ENCODE measurements at places on chromosomes 16 and 17. TPM values are rescaled to one million over a fixed set of nuclear protein-coding genes. Genes with fewer than 3 reads are reported as not detected.

DNA sequence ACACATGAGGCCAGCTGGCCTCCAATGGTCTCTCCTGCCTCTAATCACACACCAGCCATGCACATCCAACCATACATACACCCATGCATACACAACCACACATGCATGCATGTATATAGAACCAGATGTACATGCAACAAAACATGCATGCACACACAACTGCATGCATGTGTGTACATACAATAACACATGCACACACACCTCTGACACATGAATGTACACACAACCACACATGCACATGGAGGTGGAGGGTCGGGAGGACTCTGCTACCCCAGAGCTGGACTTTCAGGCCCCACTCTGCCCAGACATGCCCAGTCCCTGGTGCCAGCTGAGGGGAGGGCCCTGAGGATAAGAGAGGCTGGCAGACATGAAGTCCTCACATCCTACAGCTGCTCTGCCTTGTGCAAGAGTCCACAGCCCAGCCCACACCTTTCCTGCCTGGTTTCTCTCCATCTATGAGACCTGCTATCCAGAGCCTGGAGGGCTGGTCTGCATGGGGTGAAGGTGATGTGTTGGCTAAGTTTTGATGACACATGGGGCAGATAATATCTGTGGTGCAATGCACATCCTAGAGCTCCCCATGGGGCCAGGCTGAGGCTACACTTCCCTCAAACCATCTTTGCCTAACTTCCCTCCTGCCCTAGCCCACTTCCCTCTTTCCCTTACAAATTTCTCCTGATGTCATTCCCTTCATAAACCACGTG is 50.9 kb upstream of the SDK2 start:
- H3K4me3 ChIP-seq, result no peak overlapping the region
- peak; percentile 51 for DNase-seq
- H3K27me3 ChIP-seq, result peaks cover 17% of the 10 kb centered on the region
- H3K4me1 ChIP-seq, result no peaks in the 10 kb centered on the region
- H3K36me3 ChIP-seq, result no peaks in the 10 kb centered on the region

DNA sequence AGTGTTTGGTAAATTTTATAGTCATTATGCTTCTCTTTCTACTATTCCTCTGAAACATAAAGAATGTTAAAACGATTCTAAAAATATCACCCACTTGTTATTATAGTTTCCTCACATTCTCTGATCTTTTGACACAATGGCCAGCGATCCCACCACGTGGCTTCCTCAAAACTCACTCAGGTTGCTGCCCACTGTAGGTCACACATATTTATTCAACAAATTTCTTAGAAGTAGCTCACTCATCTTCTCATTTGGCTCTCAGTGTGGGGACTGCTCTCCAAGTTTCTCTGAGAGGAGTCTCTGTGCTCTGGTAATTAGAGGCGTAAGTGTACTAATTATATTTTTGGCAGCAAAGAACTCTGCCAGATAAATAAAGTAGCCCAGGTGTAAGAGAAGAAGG is 465.4 kb downstream of the CDH11 start:
- DNase-seq, result no peak
- no peaks in the 10 kb centered on the region for H3K27me3 ChIP-seq
- peaks cover 2% of the 10 kb centered on the region for H3K36me3 ChIP-seq
- no peak overlapping the region for H3K4me3 ChIP-seq
- peak overlapping the region; percentile 58 for H3K27ac ChIP-seq
- H3K4me1 ChIP-seq, result peaks cover 38% of the 10 kb centered on the region

- no peaks in the 10 kb centered on the region for H3K36me3 ChIP-seq
- no peak overlapping the region for H3K27ac ChIP-seq
- peaks cover 14% of the 10 kb centered on the region for H3K4me1 ChIP-seq
- peak; percentile 89 for DNase-seq
- H3K4me3 ChIP-seq, result no peak overlapping the region
- peaks cover 43% of the 10 kb centered on the region for H3K27me3 ChIP-seq
Observed at GRCh38 chr17:30236766-30237165, 1.3 kb upstream of the SLC6A4 start.

GRCh38 chr17:65987988-65988387 is 203.9 kb downstream of the CEP112 start:
- peaks cover 4% of the 10 kb centered on the region for H3K4me1 ChIP-seq
- H3K27ac ChIP-seq, result no peak overlapping the region
- no peaks in the 10 kb centered on the region for H3K27me3 ChIP-seq
- no peak for DNase-seq

- H3K36me3 ChIP-seq, result no peaks in the 10 kb centered on the region
- no peak overlapping the region for H3K27ac ChIP-seq
- no peak for DNase-seq
Observed at GRCh38 chr17:76930107-76930506, 61.9 kb downstream of the MGAT5B start.

DNA sequence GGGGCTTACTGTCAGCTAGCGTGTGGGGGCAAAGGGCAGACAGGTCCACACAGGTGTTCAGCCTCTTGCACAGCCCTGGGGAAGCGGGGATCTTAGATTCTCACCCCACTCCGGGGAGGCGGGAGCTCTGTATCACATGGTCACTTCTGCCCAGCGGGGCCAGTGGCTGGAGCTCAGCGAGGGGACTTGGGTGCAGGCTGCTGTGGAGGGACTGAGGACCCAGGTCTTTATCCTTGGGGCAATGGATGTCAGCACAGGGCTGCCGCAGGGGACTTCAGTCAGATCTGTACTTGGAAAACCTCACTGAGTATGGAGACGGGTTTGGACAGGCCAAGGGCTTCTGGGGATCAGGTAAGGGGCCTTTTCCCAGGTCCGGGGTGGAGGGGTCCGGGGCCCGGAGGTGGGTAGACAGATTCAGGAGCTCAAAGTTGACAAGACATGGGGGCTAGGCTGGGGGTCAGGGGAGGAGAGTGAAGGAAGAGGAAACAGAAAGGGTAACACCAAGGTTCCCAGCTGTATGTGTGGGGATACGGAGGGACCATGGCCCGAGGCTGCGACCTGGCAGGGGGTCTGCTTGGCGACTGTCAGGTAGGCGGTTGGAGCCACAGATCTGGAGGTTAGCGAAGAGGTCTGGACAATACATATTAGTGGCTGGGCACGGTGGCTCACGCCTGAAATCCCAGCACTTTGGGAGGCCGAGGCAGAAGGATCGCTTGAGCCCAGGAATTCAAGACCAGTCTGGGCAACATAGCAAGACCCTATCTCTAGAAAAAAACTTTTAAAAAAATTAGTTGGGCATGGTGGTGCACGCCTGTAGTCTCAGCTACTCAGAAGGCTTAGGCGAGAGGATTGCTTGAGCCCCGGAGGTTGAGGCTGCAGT is 15.1 kb upstream of the BAIAP2 start:
- peaks cover 7% of the 10 kb centered on the region for H3K36me3 ChIP-seq
- no peak for DNase-seq

DNA sequence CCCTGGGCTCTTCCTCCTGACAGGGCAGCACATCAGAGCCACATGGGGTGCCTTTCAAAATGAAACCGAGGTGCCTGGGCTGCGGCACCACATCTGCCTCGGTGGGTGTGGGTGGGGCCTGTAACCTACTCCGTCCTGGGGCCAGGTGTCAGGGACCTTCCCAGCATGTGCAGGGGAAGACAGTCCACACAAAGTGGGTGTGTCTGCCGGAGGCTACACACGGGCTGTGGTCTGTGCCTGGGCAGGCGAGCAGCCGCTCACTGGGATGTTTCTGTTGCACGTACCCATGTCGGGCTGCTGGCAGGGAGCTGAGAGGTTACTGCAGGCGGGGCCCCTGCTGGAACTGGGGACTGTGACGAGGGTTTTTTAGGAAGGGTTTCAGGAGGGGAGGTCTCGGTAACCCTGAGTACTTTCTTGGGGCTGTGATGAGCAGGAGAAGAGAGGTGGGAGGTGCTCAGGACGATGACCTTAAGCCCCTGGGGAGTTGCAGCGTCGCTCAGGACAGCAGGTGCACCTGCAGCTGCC is 351.2 kb downstream of the SEC14L1 start:
- H3K27ac ChIP-seq, result peak overlapping the region; percentile 34
- H3K36me3 ChIP-seq, result peaks cover 24% of the 10 kb centered on the region
- H3K27me3 ChIP-seq, result no peaks in the 10 kb centered on the region
- no peak overlapping the region for H3K4me3 ChIP-seq
- H3K4me1 ChIP-seq, result peaks cover 16% of the 10 kb centered on the region

DNA sequence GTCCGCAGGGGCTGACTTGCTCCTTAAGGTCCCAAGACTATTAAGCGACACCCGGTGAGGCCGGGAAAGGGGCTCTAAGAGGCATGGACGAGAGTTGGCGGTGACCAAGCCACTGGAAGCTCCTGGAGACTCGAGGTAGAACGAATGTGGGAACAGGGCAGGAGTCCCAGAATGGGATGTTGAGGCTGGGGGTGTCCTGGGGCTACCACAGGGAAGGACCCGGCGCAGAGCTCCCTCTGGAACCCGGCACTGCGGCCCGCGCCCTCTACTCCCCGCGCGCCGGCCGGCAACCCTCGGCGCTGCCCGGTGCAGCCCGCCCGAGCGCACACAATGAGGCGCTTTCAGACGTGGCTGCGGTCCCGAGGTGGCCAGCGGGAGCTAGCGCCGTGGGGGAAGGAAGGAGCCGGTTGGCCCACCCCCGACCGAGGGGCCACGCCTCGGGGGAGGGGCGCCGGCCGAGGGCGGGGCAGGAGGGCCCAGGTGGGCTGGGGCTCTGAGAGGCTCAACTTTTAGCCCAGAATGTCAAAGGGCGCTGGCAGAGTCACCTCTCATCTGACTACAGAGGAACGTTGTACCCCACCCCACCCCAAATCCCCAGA is at the start of gene CHST6:
TSS of gene CHST6 (minus strand) at position 366 of the 599 bp plus-strand sequence. CDS start 15,613 bp downstream, outside the sequence.
- H3K27ac ChIP-seq, result no peak within 1 kb of the TSS
- DNase-seq, result no peak
- peaks cover 7% of the 10 kb centered on the region for H3K4me1 ChIP-seq
- H3K36me3 ChIP-seq, result no peaks in the 10 kb centered on the region
- peak within 1 kb of the TSS; percentile 79 for H3K4me3 ChIP-seq

- no peak within 1 kb of the TSS for H3K27ac ChIP-seq
- H3K4me3 ChIP-seq, result peak within 1 kb of the TSS; percentile 67
- H3K36me3 ChIP-seq, result peaks cover under 1% of the 10 kb centered on the region
- H3K4me1 ChIP-seq, result peaks cover 25% of the 10 kb centered on the region
- no peaks in the 10 kb centered on the region for H3K27me3 ChIP-seq
Observed at GRCh38 chr17:82098169-82098938, at the start of gene FASN. FASN (minus strand) TSS chr17:82098236; CDS start chr17:82096445, 1,791 bp downstream.

- no peaks in the 10 kb centered on the region for H3K27me3 ChIP-seq
- DNase-seq, result no peak
- peak overlapping the region; percentile 95 for H3K4me3 ChIP-seq
Observed at GRCh38 chr16:30777591-30778297, 9.3 kb downstream of the ZNF629 start.

- no peaks in the 10 kb centered on the region for H3K27me3 ChIP-seq
- no peak overlapping the region for H3K27ac ChIP-seq
- peaks cover 3% of the 10 kb centered on the region for H3K4me1 ChIP-seq
- no peak for DNase-seq
- H3K36me3 ChIP-seq, result no peaks in the 10 kb centered on the region
Observed at GRCh38 chr17:65707780-65708179, 146.3 kb upstream of the AXIN2 start.

DNA sequence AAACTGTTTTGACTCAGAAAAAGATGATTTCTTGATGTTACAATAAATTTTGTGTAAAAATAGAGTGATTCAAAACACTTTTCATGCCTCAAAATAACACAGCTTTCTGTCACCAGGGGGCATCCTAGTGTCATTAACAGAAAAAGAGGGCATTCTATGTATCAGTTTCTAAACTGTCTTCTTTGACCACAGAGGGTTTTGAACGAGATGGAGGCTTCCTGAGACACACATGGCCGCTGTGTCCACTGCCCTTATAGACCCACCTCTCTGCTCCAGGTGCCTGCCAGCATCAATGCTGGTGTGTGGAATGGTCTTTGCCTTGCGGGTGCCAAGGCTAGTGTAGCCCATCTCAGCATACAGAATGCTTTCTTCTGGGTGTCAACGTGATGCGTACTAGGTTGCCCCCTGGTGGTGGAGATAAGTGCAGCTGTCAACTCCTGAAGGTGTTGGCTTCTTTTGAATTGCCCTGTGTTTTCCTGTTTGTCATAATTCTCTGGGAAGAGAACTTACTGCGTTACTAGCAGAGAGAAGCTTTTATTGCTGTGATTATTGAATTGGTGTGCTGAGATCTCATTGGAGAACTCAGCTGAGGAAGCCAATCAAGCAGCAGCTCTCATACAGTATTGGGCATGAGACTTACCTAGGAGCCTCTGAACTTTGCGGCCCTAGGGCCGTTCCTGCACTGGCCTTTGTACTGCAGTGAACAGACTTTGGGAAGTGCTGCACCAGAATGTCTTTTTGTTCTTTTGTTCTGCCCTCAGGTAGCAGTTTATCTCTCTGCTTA is 38.6 kb downstream of the USP10 start:
- H3K27ac ChIP-seq, result peak overlapping the region; percentile 41
- H3K4me3 ChIP-seq, result no peak overlapping the region
- H3K4me1 ChIP-seq, result peaks cover 33% of the 10 kb centered on the region
- H3K27me3 ChIP-seq, result no peaks in the 10 kb centered on the region
- H3K36me3 ChIP-seq, result peaks cover 13% of the 10 kb centered on the region

C16orf86 gene
- total RNA-seq, result 2.8 TPM

DNA sequence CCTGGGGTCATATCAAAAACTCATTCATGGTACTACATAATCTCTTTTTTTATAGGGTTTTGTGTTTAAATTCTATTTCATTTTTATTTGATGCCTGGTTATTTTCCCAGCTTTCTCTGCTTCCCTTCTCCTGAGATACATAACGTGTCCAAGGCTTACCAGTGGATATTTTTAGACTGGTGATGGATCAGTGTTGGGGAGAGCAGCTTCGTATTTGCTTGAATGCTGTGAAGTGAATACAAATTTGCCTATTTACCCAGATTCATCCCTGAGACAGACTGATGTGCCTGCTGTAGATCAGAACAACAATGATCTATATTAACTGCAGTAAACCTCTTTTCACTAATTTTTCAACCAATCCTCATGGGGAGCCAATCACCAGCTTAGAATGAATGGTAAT is 43.2 kb upstream of the FOXJ1 start:
- DNase-seq, result no peak
- H3K36me3 ChIP-seq, result no peaks in the 10 kb centered on the region
- H3K4me1 ChIP-seq, result peaks cover 2% of the 10 kb centered on the region
- no peak overlapping the region for H3K4me3 ChIP-seq
- peaks cover 20% of the 10 kb centered on the region for H3K27me3 ChIP-seq

DNA sequence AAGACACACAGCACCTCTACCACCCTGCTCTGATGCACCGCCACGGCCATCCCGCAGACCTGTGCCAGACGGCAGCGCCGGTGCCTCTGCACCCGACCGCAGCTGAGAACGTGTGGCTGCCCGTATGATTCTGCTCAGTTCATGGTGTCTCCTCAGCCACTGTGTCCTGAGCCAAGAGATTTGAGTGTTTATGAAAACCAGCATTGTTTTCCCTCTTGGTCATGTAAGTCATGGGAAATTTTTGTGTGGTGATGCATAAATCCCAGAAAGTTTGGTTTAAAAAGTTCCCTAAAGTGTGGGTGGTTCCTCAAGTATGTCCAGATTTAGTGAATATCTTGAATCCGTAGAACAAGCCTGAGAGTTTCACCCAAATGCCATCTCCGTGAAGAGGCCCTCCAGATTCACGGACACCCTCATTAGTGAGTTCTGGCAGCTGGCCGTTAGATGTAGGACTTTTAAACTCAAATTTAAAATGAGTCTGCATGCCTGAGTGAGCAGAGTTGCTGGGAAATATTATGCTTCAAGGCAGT is 57.6 kb downstream of the CDRT4 start:
- peaks cover 62% of the 10 kb centered on the region for H3K4me1 ChIP-seq
- DNase-seq, result no peak
- no peak overlapping the region for H3K4me3 ChIP-seq
- H3K27me3 ChIP-seq, result no peaks in the 10 kb centered on the region

CACNG5 gene
- total RNA-seq, result not detected

SPIRE2 gene
- 4.1 TPM for total RNA-seq

BAIAP3 gene
- 0.42 TPM for total RNA-seq

Measured in osteocyte (in vitro differentiated cells).